ENCODE measurements at places on chromosomes 7 and 10. TPM values are rescaled to one million over a fixed set of nuclear protein-coding genes. Genes with fewer than 3 reads are reported as not detected.

DNA sequence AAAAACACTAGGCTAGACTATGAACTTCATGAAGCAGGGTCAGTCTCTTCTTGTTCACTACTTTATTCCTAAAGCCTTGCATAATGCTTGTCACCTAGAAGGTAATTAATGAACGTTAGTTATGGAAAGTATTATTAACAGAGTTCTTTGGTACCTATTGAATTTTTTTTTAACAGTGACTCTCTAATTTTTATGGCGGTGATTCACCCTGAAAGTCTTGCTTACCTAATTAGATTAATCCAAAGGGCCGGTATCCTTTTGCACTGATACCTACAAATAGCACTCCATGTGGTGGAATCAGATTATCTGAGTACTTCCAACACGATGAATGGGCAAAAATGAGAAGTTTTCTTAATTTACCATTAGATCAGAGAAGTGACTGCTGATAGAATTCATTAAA, 31.7 kb downstream of the STAM start:
- no peak for DNase-seq

- DNase-seq = no peak
Observed at GRCh38 chr7:155922067-155922816, 110.0 kb upstream of the SHH start.

DNA sequence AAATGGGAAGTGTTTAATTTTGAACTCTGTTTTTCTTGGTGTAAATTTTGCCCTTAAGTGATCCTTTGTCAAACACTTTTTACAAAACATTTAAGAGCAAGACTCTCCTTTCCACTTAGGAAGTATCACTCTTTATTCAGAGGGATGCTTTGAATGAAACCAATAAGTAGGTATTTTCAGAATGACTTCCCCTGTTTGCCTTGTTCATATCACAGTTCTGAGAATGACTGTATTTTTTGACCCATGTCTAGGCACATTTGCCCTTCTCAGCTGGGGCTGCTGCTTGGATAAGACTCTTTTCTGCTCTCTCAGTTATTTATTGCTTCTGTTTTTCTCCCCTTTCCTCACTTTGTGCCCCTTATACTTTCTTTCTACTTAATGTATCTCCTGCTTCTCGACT, 98.2 kb downstream of the CCNY start:
- DNase-seq = no peak

- no peak for DNase-seq
Observed at GRCh38 chr10:43197834-43198681, 59.8 kb downstream of the CSGALNACT2 start.

GRCh38 chr7:88104732-88105131, 115.1 kb downstream of the SRI start:
- DNase-seq = no peak

DNA sequence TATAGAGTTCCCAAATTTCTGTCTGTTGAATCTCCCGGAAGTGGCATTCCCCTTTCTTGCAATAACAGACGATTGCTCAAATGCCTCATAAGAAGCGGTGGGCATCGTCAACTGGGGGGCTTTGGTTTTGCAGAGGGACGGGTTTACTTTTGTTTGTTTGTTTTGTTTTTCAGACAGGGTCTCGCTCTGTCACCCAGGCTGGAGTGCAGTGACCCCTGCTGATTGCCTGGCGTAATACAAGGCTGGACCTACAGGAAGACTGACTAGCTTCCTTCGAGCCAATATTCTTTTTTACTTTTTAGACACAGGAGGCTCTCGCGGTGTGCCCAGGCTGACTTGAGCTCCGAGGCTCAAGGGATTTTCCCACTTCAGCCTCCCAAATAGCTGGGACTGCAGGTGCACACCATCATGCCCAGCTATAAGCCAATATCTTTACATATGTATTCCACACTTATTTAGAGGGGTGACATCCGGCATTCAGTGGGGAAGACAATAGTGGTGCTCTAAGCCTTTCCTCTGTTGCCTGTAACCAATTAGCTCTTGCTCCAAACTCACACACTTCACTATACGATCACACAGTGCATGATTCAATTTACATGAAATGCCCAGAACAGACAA, 58.1 kb downstream of the FHIP2A start:
- DNase-seq = peak; percentile 25

DNA sequence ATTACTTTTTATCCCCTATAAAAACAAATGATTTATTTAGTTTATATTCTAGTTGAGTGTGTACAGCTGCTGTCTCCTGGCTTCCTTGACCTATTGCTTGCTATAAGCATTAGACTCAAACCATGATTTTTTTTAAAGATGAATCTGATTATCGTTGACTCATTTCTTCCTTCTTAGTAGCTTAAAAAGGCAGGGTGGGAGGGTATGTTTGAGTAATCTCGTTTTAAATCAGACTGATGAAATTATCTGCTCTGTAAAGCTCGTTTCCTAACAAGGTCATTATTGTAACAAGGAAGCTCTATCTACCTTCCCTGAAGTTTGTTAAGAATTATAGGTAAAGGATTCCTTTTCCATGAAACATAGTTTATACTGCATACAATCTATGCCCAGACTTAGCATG, 276.3 kb upstream of the KCND2 start:
- no peak for DNase-seq

UCMA gene
- total RNA-seq = not detected

IFIT1B gene
- 0.25 TPM for total RNA-seq
